ENCODE measurements at places on chromosomes 2 and 18.

- no peak for DNase-seq
Measured at GRCh38 chr2:12090590-12090989, 344.2 kb downstream of the LPIN1 start.

- DNase-seq, result no peak
Measured at GRCh38 chr2:71516253-71516888, 63.0 kb downstream of the DYSF start.

GRCh38 chr2:74003494-74004211 lies 18.9 kb downstream of the TET3 start:
- DNase-seq, result no peak

- no peak for DNase-seq
Measured at GRCh38 chr2:232103140-232103737, 141.7 kb downstream of the DIS3L2 start.

DNA sequence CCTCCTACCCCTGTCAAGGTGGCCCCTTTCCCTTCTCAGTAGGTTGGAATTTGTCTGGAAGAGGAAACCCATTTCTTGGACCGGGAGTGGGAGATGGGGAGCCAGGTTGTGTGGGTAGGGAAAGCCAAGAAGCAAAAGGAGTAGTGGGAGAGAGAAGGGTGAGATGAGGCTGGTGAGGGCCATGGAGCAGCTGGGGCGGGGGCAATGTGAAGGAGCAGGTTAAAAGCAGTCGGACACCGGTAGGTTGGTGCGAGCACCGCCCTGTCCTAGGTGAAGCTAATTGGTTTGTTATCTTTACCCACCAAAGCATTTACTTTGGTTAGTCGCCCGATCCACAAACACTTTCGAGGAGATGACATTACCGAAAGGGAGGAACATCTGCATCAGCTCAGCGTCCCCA lies 306.8 kb downstream of the CELF4 start:
- no peak for DNase-seq

DNA sequence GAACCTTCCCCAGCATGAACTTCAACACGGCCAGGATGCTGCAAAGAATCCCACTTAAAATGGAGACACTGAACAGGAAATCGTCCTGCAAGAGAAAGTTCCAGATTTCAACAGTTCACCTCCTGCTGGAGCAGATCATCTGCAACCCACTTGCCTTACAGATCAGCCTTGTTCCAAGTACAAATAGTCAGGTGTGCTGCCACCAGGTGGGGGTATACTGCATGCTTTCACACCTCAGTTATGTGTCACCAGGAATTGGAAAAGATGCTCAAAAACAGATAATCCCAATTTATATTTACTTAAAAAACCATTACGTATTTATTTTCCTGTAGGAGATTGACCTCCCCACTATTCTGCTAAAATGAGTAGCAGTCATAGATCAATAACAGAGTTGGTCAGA lies 212.3 kb downstream of the MGAT5 start:
- DNase-seq, result no peak

- no peak for DNase-seq
Measured at GRCh38 chr2:216651351-216651881, 18.2 kb downstream of the IGFBP2 start.

DNA sequence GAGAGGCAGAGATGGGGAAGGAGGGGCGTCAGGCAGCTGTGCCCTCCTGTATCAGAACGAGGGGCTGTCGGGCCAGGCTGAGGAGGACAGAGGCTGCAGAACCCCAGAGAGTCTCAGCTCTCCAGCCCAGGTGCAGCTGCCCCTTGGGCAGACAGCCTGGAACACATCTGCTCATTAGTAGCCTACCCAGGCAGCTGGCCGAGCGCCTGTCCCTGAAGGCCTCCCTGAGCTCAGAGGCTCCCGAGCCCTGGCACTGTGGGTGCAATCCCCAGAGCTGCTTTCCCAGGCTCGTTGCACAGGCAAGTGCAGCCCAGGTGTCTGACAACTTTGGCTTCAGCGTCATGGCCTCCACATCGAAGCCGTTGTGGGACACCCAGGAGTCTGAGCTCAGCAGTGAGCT lies 13.1 kb upstream of the TMEM185B start:
- DNase-seq, result no peak

DNA sequence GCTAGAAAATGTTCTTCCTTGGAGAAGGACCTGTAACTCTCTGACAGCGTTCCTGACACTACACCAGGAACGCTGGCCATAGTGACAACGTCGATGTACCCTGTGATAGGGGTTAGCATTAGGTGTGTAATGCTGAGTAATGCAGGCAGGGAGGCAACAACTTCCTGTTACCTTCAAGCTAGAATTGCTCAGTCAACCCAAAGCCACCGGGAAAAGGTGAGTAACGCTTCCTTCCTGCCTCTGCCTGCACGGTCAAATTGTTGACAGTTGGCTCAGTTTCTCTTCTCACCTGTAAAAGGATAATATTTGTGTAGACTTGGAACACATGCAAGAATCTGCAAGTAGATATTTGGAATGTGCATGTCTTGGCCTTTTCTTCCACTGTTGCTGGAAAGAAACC lies 12.7 kb downstream of the FAM110C start:
- peak; percentile 21 for DNase-seq

DNA sequence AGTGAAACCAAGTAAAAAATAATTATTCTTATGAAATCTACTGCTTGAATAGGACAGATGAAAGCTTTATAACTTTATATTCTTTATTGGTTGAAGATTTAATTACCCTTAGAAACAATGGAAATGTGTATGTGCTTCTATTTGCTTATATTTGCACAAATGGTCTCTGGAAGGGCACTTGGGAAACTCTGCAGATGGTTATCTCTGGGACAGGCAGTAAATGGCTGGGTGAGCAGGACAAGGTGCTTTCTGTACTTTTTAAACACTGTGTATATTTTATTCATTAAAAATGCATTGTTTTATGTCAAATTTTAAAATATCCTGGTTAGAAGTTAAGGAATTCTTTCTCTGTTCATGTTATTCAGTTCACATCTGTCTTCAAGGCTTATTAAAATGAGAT lies 131.1 kb downstream of the LRRTM4 start:
- no peak for DNase-seq

DNA sequence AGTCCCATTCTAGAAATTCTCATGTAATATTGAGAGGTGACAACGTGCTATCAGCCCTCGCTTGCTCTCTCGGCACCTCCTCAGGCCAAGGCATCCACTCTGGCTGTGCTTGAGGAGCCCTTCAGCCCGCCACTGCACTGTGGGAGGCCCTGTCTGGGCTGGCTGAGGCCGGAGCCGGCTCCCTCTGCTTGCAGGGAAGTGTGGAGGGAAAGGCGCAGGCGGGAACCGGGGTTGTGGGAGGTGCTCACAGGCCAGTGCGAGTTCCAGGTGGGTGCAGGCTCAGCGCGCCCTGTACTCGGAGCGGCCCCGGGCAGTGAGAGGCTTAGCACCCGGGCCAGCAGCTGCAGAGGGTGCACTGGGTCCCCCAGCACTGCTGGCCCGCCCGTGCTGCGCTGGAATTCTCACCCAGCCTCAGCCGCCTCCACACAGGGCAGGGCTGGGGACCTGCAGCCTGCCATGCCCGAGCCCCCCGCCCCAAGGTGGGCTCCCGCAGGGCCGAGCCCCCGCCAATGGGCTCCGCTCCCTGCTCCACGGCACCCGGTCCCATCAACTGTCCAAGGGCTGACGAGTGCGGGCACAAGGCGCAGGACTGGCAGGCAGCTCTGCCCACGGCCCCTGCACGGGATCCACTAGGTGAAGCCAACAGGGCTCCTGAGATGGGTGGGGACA lies 1680.6 kb upstream of the LRRTM1 start:
- no peak for DNase-seq

GRCh38 chr2:73780237-73780582 lies 307 bp upstream of the DUSP11 start:
- DNase-seq, result no peak

DNA sequence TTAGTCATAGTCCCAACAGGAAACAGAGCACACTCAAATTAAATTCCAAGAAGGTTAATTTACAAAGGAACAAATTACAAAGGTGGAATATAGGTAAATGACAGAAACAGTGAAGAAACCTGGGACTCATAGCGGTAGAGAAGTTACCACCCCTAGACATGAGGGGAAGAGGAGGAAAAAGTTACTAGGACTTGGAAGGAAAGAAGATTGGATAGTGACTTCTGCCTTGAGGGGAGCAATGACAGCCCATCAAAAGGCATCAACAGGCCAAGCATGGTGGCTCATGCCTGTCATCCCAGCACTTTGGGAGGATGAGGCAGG lies 2.4 kb upstream of the PDE11A start:
- no peak for DNase-seq

DNA sequence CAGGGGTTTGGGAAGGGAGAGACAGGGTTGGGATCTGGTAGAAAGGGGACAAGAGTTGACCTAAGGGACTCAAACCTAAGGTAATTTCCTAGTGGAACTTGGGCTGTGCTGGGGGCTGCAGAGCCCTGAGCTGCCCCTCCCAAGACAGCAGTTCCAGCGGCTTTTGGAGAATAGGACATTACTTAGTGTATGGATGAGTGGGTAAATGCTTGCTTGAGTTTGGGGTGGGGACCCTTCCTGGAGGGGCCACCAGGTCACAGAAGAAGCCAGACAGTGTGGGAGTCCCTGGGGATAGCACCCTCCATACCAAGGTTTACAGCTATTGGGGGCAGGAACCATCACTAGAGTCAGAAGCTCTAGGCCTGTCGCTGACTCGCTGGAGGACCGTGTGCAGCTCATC lies 111.5 kb downstream of the CAPN13 start:
- DNase-seq, result no peak

GRCh38 chr2:157899125-157899839 lies 23.2 kb upstream of the ACVR1 start:
- DNase-seq, result no peak

GRCh38 chr18:69233465-69234054 lies 167.1 kb upstream of the DOK6 start:
- no peak for DNase-seq

GRCh38 chr2:23199115-23199918 lies 185.7 kb upstream of the KLHL29 start:
- DNase-seq, result no peak

DNA sequence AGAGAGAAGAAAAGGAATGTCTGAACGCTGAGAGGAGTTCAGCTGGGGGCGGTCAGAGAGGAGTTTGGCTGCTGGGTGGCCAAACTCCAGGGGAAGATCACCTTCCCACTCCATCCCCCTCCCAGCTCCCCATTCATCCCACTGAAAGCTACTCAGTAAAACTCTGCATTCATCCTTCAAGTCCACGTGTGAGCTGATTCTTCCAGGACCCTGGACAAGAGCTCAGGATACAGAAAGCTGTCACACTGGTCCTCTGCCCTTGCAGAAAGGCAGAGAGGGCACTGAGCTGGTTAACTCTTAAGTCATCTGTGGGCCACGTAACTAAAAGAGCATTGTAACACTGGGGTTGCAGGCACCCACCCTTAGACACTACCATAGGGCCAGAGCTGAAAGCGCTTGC lies 132.1 kb upstream of the ARL4C start:
- no peak for DNase-seq

DNA sequence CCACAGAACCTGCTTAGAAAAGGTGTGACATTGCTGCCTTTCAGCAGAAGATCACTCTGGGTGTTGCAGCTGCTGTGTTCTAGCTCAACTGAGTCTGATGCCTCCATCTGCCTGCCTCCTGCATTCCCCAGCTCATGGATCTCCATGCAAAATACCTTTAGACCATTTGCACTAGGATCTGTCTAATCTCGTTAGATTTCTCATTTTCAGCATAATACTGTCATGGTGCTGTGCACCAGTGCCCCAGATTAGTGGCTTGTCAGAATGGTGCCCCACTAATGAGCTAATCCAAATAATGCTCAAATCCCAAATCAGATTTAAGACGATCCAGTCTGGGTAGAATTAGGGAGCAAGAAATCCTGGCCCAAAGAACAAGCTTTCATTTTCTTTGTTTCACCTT lies 284.4 kb upstream of the PARD3B start:
- no peak for DNase-seq

DNA sequence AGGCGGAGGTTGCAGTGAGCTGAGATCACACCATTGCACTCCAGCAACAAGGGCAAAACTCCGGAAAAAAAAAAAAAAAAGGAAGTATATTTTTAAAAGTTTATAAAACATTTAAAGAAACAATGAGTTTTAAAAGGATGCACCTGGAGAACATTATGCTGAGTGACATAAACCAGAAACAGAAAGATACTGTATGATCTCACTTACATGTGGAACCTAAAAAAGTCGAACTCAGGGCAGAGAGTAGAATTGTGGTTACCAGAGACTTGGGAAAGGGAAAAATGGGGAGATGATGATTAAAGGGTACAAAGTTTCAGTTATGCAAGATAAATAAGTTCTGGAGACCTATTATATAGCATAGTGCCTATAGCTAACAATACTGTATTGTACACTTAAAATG lies 52.8 kb upstream of the RTN4 start:
- no peak for DNase-seq

DNA sequence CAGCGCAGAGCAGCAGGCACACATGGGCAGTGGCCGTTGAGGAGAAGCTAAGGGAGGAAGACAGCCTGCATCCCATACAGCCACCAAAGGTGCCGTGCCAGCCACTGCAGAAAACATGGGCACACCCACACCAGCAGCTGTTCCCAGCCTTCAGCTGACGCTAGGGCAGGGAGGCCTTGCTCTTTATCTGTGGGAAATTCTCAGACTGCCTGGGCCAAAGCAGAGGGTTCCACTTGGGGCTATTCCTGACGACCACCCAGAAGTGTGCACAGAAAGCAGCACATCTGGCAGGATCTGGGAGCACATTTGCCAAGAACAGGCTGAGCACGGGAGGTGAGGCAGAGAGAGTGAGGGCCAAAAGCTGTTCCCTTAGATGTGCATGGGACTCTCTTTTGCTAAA lies 101.3 kb upstream of the SOX11 start:
- no peak for DNase-seq

GRCh38 chr2:85907671-85908157 lies 18.9 kb upstream of the ST3GAL5 start:
- no peak for DNase-seq

DNA sequence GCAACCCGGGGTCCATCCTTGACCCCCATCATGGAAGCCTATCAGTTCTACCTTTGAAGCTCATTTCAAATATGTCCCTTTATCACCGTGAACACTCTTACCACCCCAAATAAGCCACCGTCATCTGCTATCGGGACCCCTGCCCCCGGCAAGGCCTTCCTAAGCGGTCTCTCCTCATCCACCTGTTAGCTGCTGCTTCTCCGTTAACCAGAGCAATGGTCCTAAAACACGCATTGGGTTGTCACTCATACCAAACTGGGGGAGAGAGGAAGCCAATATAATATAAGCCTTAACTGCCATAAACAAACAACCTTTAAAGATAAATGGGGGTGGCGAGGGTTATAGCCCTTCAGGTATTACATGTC lies 680 bp downstream of the ASNSD1 start:
- no peak for DNase-seq

DNA sequence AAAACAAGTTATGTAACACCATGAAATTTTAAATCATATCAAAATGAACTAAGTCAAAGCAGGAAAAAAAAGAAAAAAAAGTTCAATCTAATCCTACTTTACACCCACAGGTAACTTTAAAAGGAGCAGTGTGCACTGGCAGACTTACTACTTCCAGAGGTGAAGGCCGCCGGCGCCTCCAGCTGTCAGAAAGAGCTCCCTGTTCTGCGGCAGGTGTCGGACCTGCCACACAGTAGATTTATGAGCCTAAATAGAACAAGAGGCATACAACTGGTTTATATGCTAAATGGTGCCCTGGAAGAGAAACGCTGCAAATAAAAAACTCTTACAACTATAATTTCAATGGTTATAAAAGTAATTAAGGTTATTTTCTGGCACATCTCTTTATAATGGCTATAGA lies 23.1 kb upstream of the PNO1 start:
- DNase-seq, result no peak

- DNase-seq, result no peak
Measured at GRCh38 chr2:152071092-152071491, 27.8 kb downstream of the CACNB4 start.
